Anterior cingulate cortex (tissue), 58 donors: ENCODE measurements at places on chromosomes 11 and 22.

DNA sequence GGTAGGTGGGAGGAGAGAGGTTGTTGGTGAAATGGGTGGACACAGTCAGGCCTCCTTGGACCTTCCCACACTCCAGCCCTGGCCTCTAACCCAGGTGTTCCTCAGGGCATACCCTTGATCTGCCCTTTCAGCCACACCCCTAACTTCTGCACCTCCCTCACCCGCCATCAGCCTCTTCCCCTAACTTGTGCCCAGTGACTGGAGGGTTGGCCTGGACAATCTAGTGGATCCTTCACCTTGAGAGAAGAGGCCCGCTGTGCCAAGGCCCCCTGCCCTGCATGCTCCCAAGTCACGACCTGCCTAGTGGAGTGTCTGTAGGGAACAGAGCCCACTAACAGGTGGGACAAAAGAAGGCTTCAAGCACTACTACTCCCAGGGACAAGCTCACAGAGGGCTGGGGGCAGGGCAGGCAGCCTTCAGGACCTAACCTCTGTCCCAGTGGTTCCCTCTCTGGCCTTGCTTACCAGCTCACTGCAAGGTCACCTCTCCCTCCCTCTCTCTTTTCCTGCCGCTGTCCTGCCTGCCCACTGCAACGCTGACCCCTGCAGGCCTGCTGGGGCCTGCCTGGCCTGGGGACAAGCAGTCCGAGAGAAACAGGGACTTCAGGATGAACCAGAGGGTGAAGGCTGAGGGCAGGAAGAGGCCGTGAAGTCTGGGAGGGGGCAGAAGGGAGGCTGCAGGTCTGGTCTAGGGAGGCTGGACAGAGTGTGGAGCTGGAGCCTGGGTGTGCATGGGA lies 3.3 kb downstream of the SYT7 start:
- no peak for DNase-seq

- DNase-seq = peak; percentile 81
Measured at GRCh38 chr11:124898711-124899110, 1.0 kb upstream of the ROBO4 start.

GRCh38 chr11:73197348-73197747 lies 20.7 kb upstream of the P2RY2 start:
- no peak for DNase-seq

- no peak for DNase-seq
Measured at GRCh38 chr11:7612661-7613393, 60.5 kb downstream of the CYB5R2 start.

DNA sequence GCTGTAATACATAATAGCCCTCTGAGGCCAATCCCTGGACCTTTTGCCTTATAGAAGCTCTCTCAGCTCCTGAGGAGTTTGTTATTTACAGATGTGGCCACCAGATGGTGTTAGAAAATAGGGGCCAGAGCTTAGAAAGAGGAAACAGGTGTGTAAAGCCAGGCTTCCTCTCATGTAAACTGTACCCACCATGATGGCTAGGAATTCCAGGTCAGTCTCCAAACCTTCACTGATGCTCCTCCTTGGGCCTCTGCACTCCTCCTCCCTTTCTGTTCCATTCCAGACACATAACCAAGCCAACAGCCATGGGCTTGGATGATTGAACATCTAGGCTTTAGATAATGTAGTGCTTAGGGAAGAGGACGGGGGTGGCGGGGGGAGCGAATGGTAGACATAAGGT lies 39.7 kb downstream of the USP35 start:
- DNase-seq = peak; percentile 38

GRCh38 chr11:126817096-126817495 lies 183.5 kb downstream of the KIRREL3 start:
- DNase-seq = no peak
